ENCODE measurements at places on chromosomes 11 and 22.

DNA sequence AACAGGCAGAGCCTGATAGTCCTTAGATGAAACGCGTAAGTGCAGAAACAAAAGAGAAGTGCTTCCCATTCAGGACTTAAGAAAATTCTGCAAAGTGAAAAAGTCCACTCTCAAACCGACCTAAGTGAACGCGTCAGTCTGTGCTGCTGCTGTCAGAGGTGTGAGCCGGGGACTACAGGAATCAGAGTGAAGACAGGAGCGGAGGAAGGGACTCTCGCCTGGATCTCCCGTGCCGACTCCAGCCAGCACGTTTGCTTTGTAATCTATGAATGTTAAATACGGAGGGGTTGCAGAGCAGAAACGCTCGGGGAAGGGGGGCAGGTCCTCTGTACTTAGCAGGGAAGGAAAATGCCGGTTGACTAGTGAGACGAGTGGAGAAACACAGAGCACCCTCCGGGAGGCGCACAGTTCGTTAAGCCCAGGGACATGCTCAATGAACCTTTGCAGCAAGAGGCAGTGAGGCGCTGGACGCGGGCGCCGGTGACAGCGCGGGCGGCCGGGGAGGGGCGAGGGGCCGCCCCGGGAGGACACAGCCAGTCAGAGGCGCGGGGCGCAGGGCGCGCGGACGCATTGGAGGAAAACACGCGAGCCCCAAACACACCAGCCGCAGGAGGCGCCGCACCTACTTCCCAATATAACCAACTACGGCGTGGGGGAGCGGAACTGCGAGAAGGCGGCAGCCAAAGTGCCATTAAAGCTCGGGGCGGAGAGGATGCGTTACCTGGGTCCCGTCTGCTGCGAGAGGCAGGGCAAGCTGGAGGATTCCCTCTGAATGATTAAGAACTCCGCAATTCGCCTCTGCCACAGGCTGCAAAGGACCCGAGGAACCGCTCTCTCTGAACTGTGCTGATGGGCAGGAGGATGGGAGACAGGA, at the start of gene CNTN5:
TSS of gene CNTN5 (plus strand) at position 598 of the 874 bp plus-strand sequence.
- DNase-seq = no peak

DNA sequence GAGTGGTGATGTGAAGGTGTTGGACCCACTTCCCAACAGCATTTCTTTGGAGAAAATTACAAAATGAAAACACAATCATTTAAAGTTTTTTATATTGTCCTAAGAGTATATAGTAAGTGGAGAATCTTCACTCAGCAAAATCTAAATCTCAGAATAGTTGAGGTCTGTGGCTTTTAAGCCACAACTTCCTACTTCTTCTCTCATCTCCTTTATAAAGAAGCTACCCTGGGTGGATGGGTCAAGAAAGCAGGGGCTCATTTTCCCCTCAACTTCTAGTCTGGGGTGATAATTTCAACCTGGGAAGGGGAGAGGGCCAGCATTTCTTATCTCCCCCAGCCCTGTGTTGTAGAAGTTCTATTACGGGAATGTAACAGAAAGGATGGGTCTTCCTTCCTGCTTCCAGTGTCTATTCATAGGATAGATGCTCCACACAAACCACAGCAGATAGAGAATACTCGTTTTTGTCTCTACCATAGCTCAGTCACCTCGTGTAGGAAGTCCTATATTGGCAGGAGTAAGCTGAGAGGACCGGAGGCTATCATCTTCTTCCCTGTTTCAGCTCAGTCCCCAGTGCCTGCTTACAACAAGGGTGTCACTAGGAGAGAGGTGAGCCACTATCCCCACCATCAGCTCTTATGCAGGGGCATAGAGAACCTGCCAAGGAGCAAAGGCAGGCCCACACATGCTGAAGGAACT, 341.5 kb downstream of the CASP12 start:
- DNase-seq = no peak

DNA sequence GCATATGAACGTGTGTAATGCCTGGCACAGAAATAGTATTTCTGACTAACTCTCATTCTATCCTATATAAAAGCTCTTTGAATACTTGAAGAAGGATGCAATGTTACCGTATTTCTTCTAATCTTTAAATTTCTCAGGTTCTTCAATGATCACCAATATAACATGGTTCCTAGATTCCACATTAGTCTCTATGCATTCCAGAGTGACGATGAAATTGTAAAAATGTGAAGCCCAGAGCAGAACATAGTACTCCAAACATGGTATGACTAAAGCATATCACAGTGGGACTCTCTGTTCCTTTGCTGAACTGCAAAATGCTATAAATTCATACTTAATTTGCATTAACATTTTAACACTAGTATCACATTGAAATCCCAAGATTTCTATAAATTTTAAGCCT, 877.6 kb upstream of the CHORDC1 start:
- DNase-seq = no peak

DNA sequence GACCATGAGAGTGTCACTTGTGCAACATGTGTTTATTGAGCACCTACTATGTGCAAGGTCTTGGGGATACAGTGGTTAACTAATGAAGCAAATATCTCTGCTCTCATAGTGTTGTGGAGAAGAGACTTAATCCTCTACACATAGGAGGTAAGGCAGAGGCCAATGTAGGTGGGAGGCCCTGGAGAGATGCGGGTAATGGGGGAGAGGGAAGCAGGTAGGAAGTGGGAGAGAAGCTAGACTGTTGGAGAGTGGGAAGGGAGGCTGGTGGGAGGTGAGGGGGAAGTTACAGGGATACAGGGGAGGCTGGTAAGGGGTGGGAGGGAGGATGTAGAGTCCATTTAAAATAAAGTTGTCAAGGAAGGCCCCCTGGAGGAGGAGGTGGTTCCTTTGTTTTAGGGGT, 240.0 kb downstream of the MIAT start:
- DNase-seq = no peak

DNA sequence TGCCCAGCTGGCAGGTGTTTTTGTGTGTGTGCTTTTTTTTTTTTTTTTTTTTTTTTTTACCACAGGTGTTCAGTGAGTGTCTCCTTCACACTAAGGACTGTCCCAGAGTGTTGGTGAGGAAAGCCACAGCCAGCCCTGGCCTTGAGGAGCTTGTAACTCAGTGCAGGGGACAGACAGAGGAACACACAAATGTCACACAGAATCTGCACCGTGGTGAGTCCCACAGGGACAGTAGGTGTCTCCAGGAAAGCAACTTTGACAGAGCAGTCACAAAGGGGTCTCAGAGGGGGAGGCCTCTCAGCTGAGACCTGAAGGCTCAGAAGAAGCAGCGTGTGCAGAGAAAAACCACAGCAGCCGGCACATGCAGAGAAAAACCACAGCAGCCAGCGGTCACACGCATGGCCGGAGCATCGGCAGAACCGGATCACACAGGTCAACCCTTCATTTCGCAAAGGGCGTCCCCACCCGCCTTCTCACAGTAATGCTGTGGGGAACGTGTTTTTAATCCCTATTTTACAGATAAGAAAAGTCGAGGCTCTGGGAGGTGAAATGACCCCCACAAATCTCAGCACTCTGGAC, 101.7 kb upstream of the PRR5 start:
- no peak for DNase-seq

DNA sequence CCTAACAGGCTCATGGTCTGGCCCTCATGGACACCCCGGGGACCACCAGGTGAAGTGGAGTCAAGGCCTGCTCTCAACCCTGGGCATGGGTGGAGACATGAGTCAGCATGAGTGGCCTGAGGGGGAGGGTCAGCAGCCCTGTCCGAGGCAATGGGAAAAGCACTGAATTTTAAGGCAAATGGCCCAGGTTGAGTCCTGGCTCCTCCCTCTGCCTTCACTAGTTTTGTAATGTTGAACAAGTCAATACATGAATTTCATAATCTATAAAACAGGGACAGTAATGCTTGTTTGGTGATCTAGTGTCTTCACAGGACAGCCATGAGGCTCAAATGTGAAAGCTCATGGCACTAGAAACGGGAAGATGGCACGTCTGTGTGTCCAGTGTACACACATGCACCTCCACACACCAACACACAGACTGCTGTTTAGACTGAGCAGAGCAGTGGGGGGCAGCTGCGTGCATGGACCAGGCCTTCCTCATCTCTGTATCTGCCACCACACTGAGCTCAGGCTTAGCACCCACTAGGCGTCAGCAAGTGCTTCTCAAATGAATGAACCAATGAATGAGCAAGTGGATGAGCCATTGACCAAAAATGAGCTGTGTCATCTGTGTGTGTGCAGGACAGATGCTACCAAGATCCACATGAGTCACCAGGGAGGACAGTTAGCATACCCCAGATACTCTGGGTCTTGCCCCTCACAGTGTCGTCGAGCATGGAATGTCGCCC, 63.4 kb downstream of the NRXN2 start:
- DNase-seq = no peak

GRCh38 chr11:113248702-113249490, 65.5 kb upstream of the TTC12 start:
- DNase-seq = no peak

- peak; percentile 16 for DNase-seq
Measured at GRCh38 chr22:29883775-29884097, 762 bp downstream of the MTMR3 start.
